COR-L47 (cell line): ENCODE measurements at places on chromosomes 5 and 9.

- no peak for DNase-seq
Measured at GRCh38 chr9:123550012-123550411, 194.0 kb downstream of the CRB2 start.

DNA sequence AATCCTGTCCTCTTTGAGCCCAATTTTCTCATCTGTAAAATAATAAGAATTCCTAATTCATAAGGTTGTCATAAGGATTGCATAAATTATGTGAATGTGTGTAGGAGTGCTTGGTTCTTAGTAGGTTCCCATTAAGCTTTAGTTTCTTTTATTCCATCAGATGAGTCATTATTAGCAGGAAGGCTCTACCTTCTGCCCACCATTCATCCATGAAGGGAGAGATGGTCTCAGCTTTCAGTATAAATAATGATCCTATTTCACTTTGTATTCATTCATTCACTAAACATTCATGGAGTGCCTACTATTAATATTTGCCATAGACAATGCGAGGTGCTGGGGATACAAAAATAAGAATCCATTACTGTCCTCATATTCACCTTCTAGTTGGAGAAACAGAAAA, 3.0 kb downstream of the CMYA5 start:
- no peak for DNase-seq

GRCh38 chr9:126690431-126691051, 76.8 kb downstream of the LMX1B start:
- DNase-seq, result peak; percentile 29

GRCh38 chr5:89283728-89284493, 400.9 kb upstream of the MEF2C start:
- no peak for DNase-seq

DNA sequence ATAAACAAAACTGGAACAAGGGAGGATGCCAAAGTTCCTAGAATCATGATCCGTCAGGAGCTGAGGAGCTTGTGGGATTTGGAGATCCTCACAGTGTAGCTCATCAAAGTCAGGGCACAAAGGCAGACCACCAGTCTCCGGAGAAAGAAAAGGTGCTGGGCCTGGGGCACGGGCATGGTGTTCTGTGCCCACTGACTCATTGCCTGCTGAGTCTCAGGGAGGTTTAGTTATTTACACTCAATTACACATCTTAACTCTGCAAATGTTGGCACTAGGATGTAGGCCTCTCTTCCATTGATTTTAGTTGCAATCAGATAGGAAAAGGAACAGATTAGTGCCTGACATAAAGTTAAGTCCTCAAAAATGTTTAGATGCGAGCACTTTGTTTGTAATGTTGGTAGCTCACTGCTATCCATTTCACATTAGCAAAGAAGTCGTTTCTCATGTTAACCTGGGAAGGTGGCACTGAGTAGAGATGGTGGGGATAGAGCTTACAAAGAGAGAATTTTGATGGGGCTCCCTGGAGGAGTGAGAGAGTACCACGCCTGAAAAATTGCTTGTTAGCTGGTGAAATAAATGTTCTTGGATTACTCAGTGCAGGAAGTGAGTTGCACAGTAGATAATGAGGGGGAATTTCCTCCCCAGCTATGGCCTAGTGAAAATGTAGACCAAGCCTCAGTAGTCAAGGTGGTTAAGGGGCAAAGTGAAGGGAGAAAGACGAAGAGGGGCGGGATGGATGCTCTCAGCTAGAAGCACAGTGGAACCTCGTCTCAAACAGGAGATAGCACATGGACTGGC, 109.5 kb upstream of the CD180 start:
- no peak for DNase-seq

DNA sequence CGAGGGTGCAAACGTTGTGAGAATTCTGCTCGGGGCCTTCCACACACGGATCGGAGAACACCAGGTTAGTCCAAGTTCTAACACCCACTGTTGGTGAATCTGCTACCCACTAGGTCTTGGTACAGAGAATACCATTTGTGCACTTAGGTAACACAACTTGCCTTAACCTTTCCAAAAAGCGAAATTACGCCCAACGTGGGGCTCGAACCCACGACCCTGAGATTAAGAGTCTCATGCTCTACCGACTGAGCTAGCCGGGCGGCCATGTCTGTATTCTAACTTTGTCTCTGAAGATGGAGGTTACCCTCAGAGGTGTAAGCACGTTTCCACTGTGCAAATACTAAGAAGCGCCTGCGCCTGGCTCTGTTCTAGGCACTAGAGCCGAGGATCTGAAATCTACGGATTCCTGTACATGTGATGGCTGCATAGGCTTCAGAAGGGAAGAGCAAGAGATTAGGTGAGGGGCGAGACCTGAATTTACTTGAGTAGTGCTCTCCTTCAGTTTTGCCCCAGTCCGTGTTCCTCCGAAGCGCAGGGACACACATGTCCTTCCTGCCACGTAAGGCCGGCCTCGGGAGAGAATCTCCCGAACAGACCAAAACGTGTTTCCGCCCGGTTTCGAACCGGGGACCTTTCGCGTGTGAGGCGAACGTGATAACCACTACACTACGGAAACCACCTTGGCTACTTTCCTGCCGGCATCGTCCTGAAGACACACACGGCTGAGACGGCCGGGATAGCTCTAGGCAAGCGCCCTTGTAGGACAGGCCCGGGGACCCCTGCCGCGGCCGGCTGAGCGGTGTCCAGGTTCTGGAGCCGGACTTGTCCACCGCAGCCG, 1.1 kb upstream of the TRIM41 start:
- DNase-seq, result no peak
